Mammary epithelial cell (primary cell): ENCODE measurements at places on chromosomes 13 and 19. TPM values are rescaled to one million over a fixed set of nuclear protein-coding genes. Genes with fewer than 3 reads are reported as not detected.

CYP4F8 gene
- polyA plus RNA-seq, result not detected

TEX29 gene
- not detected for polyA plus RNA-seq

ANO8 gene
- 1.3 TPM for polyA plus RNA-seq

BORCS8 gene
- polyA plus RNA-seq, result 22.5 TPM

GNG7 gene
- polyA plus RNA-seq, result 0.02 TPM

WASF3 gene
- 6.8 TPM for polyA plus RNA-seq

ADM5 gene
- 1.2 TPM for polyA plus RNA-seq

NKG7 gene
- not detected for polyA plus RNA-seq

OLFM2 gene
- 0.91 TPM for polyA plus RNA-seq

SPACA4 gene
- not detected for polyA plus RNA-seq

RBM26 gene
- 14.8 TPM for polyA plus RNA-seq

DCT gene
- polyA plus RNA-seq, result not detected

BRCA2 gene
- polyA plus RNA-seq, result 3.0 TPM

S1PR4 gene
- 0.10 TPM for polyA plus RNA-seq

CYP2A7 gene
- polyA plus RNA-seq, result not detected

NTN5 gene
- 0.03 TPM for polyA plus RNA-seq

ZNF439 gene
- polyA plus RNA-seq, result 0.12 TPM

SLC17A7 gene
- polyA plus RNA-seq, result 0.07 TPM

POSTN gene
- 0.26 TPM for polyA plus RNA-seq

SIGLEC10 gene
- not detected for polyA plus RNA-seq

CLDND2 gene
- polyA plus RNA-seq, result not detected

ITGBL1 gene
- polyA plus RNA-seq, result 0.23 TPM

C19orf53 gene
- polyA plus RNA-seq, result 190 TPM

ZNF682 gene
- not detected for polyA plus RNA-seq

RPL21 gene
- 1,234 TPM for polyA plus RNA-seq

OVOL3 gene
- polyA plus RNA-seq, result not detected

GNA15 gene
- 57.1 TPM for polyA plus RNA-seq

PRX gene
- 0.42 TPM for polyA plus RNA-seq

TSSK6 gene
- 0.88 TPM for polyA plus RNA-seq

RPL36 gene
- polyA plus RNA-seq, result 717 TPM

PEX11G gene
- polyA plus RNA-seq, result 2.1 TPM

PLA2G4C gene
- 0.28 TPM for polyA plus RNA-seq

ALOX5AP gene
- 0.19 TPM for polyA plus RNA-seq

MYPOP gene
- polyA plus RNA-seq, result 1.4 TPM

IZUMO4 gene
- polyA plus RNA-seq, result 12.6 TPM

CBY2 gene
- polyA plus RNA-seq, result not detected

OR4F17 gene
- not detected for polyA plus RNA-seq

MCEMP1 gene
- polyA plus RNA-seq, result 0.11 TPM

ATP4A gene
- not detected for polyA plus RNA-seq

KXD1 gene
- 159 TPM for polyA plus RNA-seq

ZNF154 gene
- 0.70 TPM for polyA plus RNA-seq

LGALS4 gene
- 0.20 TPM for polyA plus RNA-seq

SPIB gene
- 0.06 TPM for polyA plus RNA-seq

ZNF135 gene
- 0.26 TPM for polyA plus RNA-seq

IZUMO2 gene
- not detected for polyA plus RNA-seq

IFNL4 gene
- not detected for polyA plus RNA-seq

GPR183 gene
- polyA plus RNA-seq, result not detected

CEBPA gene
- polyA plus RNA-seq, result 1.1 TPM

LRFN3 gene
- 6.4 TPM for polyA plus RNA-seq
